ENCODE measurements at places on chromosomes 7 and 10.

DNA sequence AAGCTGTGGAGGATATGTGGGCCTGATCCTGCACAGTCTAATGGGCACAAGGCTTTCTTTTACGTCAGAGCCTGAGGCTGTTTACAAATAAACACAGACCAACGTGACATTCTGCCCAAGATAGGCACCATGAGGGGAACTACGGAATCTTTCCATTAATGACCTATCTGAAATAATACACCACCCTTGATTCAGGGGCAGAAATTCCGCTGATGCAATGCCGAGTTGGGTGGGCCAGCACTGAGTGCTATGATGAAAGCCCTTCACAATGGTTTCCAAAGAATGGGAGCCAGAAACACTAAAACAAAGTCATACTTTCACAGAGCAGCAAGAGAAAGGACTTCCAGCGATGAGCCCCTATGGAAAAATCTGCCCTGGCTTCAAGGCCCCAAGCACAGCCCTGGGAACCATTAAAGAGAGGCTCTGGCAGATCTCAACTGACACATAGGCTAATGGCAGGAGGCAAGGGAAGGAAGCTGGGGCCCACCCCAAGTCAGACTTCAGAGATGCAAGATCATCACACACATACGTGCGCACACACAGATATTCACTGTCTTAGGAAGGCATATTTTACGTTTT lies 72.2 kb upstream of the DLX6 start:
- no peak for DNase-seq

- DNase-seq = no peak
Observed at GRCh38 chr7:98254951-98255610, 3.0 kb upstream of the TECPR1 start.

DNA sequence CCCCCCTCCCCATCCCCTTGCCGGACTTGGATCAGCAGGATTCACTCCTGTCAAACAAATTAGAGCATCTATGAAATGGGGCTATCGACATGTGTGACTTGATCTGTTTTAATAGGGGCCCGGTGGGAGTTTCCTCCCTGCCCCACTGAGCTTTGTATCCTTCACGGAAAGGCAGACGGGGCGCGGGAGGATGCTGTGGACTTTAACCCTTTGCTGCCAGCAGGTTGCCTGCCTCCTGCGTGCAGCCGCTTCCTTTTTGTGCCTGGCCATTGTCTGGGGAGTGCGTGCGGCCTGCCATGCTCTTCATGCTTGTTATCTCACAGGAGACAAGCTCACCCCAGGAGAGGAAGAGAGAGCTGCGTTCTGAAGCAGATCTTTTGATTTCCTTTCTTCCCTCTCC lies 512.8 kb upstream of the GALNT17 start:
- DNase-seq = no peak

DNA sequence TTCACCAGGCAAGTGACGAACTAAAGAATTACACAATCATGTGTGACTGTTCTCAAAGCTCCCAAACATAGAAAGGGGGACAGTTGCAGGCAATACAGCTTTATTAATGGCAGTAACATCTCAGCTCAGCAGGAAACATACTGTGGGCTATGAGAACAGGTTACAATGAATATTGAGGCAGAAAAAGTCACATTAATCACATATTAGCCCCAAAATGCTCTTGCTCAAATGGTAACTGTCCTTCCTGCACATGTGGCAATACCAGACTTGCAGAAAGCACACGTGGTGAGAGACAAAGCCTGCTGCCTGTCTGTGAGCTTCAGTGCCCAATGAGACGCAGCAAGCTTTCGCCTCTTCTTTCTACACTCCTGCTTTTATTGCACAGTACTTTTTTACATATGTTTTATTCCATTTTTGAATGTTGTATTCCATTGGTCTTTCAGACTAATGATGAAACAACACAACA lies 104.9 kb upstream of the ACBD5 start:
- DNase-seq = no peak

DNA sequence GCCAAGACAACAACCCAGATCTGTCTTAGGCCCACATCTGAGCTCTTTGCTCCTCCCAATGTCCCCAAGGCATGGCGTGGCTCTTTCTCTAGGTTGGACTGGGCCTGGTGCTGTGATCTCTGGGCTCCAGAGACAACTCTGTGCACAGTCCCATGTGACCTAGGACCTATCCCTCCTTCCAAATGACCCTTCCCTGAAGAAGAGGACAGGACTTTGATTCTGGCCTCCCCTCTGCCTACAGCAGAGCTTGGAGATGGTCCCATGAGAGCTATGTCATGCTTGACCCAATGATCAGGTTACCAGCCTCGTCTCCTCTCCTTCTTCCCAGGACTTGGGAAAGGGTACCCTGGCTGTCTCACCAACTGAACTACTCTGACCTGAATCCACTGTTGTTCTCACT lies 296.3 kb upstream of the GALNT17 start:
- DNase-seq = no peak
